ENCODE measurements at places on chromosomes 2 and 18. TPM values are rescaled to one million over a fixed set of nuclear protein-coding genes. Genes with fewer than 3 reads are reported as not detected.

Gene IL18R1
- 11.0 TPM for total RNA-seq

DNA sequence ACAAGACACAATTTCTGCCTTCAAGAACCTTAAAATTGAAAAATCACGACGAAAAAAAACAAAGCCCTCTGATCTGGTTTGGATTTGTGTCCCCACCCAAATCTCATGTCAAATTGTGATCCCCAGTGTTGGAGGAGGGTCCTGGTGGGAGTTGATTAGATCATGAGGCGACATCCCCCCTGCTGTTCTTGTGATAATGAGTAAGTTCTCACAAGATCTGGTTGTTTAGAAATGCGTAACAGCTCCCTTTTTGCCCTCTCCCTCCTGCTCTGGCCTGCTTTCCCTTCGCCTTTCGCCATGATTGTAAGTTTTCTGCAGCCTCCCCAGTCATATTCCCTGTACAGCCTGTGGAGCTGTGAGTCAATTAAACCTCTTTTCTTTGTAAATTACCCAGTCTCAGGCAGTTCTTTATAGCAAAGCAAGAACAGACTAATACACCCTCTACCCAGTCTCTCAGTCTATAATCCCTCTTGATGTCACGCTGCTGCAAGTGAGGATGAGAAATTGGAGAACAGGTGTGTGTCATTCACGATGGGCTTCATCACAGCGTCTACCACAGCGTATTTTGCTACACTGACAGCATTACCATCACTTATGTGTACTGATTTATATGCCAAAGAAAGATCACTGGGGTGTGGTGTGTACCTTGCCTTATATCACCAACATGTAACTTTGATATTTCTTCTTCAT is 330.7 kb downstream of the MTX2 start:
- DNase-seq = no peak
- H3K4me3 ChIP-seq = no peak overlapping the region
- H3K36me3 ChIP-seq = no peaks in the 10 kb centered on the region
- H3K27ac ChIP-seq = no peak overlapping the region
- H3K4me1 ChIP-seq = no peaks in the 10 kb centered on the region
- H3K27me3 ChIP-seq = peaks cover 1% of the 10 kb centered on the region

Gene CHRND
- not detected for total RNA-seq

Gene CROCC2
- total RNA-seq = 0.45 TPM

- H3K27me3 ChIP-seq = no peaks in the 10 kb centered on the region
- H3K4me3 ChIP-seq = no peak overlapping the region
- no peaks in the 10 kb centered on the region for H3K4me1 ChIP-seq
- no peaks in the 10 kb centered on the region for H3K36me3 ChIP-seq
- no peak for DNase-seq
Observed at GRCh38 chr2:144950899-144951560, 431.1 kb upstream of the ZEB2 start.

DNA sequence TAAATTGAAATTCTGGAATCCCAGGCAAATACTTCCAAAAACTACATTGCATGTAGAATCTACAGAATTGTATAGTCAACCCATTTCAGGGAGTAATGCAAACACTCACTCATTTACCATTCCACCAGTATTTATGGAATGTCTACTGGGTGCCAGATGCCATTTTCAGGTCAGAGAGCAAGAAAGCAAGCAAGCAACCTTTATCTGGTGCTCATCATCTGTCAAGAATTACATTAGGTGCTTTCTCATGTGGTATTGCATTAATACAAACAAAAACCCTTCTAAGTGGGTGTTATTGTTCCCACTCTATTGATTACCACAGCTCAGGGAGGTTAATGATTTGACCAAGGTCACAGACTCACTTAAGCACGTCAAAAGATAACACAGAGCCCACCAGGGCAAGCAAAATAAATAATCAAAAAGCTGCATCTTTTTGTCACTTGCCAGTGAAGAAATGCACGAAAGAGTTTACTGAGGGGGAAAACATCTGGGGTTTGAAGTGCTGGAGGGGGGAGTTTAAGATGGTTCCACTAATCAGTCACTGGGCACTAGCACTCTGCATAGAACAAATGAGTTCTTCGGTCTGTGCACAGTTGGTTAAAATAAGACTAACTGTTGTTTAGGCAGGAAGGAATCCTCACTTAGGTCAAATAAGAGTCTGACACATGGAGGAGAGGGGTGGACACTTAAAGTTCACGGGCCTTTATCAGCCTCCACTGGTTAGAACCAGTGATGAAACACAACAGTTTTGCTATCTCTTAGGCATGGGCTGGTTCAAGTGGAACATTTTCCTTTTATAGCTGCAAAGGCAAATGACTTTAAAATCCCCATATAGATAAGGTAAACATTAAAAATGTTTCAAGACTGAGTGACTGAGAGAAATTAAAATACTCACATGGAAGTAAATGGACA is 208.8 kb downstream of the CDH2 start:
- no peak overlapping the region for H3K4me3 ChIP-seq
- H3K4me1 ChIP-seq = no peaks in the 10 kb centered on the region
- no peaks in the 10 kb centered on the region for H3K27me3 ChIP-seq
- H3K27ac ChIP-seq = no peak overlapping the region
- no peak for DNase-seq
- H3K36me3 ChIP-seq = no peaks in the 10 kb centered on the region

Gene SNORC
- total RNA-seq = 2.5 TPM

DNA sequence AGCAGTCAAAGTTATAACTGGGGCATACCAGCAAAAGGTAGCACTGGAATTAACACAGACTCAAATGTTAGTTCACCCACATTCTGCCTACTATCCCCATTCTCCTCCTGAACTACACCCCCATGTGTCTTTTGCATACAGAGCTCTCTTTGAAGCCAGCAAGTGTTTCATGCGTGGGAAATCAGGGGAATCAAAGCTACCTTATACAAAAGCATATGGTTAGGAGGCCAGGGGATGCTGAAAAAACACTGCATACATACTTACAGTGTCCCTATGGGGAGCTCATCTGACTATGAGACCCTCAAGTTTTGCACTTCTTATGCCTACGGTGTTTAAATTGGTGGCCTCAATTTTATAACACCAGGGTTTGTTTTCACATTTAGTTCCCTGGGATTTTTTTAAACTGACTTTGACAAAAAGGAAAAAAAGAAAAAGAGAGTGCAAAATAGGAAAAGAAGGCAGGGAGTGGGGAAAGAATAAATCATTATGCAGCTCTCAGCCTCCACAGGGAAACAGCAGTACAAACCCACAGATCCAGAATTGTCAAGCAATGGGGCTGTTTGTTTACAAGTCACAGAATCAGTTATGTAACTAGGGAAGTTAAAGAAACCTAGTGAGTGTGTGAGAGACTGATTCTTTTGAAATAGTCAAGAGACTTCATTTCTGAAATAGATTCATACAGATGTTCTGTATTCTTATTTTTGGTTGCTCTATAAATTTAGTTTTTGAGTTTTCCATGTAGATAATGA is 20.1 kb upstream of the PPP3R1 start:
- no peaks in the 10 kb centered on the region for H3K4me1 ChIP-seq
- no peak overlapping the region for H3K27ac ChIP-seq
- no peak overlapping the region for H3K4me3 ChIP-seq
- DNase-seq = no peak

- H3K4me3 ChIP-seq = no peak overlapping the region
- no peaks in the 10 kb centered on the region for H3K36me3 ChIP-seq
- no peak overlapping the region for H3K27ac ChIP-seq
- no peaks in the 10 kb centered on the region for H3K4me1 ChIP-seq
- no peaks in the 10 kb centered on the region for H3K27me3 ChIP-seq
- no peak for DNase-seq
Observed at GRCh38 chr18:4193086-4193485, 262.0 kb downstream of the DLGAP1 start.

DNA sequence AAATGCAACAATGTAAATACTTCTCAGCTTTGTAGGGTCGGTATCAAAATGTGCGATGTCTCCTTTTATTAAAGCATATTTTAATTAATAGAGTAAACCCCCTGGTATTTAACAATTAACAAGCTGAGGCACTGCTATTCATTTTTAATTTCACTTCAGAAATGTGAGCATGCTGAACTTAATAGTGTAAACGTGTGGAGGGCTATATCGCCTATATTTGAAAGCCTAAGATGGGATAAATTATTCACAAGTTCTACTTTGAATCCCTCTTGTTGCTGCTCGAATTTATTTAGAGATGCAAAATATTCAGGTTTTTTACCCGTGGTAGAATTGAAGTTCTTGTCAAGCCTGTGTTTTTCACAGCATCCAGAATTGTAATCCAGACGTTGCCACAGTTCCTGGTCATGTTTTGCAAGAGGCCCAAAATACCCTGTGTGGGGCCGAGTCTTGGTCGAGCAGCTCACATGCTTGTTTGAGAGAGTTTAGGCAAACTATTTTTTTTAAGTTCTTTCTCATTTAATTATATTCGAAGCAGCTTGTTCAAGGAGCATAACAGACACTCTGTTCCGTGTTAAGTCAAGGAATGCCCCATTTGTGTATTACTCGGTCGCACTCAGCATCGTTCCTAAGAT is 2.5 kb downstream of the SALL3 start:
- H3K27ac ChIP-seq = no peak overlapping the region
- no peaks in the 10 kb centered on the region for H3K27me3 ChIP-seq
- no peak for DNase-seq

DNA sequence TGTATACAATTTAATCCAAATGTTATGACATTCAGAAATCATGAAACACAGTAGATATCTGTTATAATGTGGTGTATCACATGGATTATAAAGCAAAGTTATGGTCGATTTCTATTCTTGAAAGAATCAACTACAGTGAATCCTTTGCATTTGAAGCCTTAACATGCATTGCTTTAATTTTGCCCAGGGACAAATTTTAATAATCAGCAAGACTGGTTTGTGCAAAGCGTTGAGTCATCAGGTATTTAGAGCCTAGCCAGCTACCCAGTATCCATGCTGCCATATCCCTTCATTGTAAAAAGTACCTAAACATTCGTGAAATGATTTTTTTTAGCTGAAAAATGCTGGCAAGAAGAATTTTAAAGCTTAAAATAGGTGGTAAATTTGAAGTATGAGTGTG is 8.9 kb upstream of the SPDYA start:
- DNase-seq = no peak
- H3K4me3 ChIP-seq = no peak overlapping the region
- no peaks in the 10 kb centered on the region for H3K27me3 ChIP-seq
- H3K4me1 ChIP-seq = no peaks in the 10 kb centered on the region

- H3K27ac ChIP-seq = no peak overlapping the region
- no peak overlapping the region for H3K4me3 ChIP-seq
- no peaks in the 10 kb centered on the region for H3K36me3 ChIP-seq
Observed at GRCh38 chr2:7740114-7740513, 822.9 kb downstream of the RNF144A start.

GRCh38 chr2:112166806-112167499 is 28.8 kb downstream of the FBLN7 start:
- no peak overlapping the region for H3K4me3 ChIP-seq
- no peaks in the 10 kb centered on the region for H3K27me3 ChIP-seq
- no peaks in the 10 kb centered on the region for H3K36me3 ChIP-seq
- H3K27ac ChIP-seq = no peak overlapping the region

Gene DSG2
- 4.3 TPM for total RNA-seq

DNA sequence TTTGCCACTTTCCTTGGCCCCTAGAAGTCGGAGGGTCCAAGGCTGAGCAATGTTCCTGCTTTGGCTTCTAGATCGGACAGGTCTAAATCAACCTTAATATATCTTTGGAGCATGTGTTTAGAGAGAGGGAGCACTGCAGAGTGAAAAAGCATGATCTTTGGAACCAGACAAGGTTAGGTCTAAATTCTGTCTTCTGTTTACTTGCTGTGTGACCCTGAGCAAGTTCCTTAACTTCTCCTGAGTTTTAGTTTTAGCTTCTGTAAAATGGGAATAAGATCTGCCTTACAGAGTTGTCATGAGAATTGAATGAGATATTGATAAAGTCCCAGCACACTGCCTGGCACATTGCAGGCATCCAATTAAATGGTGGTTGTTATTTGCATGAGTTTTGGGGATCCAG is 13.9 kb downstream of the TMEM17 start:
- no peak overlapping the region for H3K4me3 ChIP-seq
- no peaks in the 10 kb centered on the region for H3K36me3 ChIP-seq

DNA sequence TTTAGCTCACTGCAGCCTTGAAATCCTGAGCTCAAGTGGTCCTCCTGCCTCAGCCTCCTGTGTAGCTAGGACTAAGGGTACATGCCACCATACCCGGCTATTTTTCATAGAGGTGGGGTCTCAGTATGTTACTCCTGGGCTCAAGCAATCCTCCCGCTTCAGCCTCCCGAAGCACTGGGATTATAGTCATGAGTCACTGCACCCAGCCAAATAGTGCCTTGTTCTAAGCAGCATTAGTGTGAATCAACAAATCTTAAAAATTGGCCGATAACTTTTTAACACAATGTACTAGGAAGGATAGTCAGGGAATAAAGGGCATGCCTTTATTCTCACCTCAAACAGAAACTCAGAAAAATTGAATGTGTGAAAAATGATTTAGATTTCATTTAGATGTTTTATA is 51.6 kb downstream of the XRCC5 start:
- H3K27me3 ChIP-seq = no peaks in the 10 kb centered on the region
- H3K4me1 ChIP-seq = no peaks in the 10 kb centered on the region
- no peak overlapping the region for H3K27ac ChIP-seq
- peaks cover 15% of the 10 kb centered on the region for H3K36me3 ChIP-seq
- no peak overlapping the region for H3K4me3 ChIP-seq

- H3K4me3 ChIP-seq = no peak overlapping the region
- DNase-seq = no peak
- H3K27me3 ChIP-seq = no peaks in the 10 kb centered on the region
- H3K36me3 ChIP-seq = no peaks in the 10 kb centered on the region
- no peak overlapping the region for H3K27ac ChIP-seq
Observed at GRCh38 chr2:237210763-237211162, 125.1 kb downstream of the COPS8 start.

DNA sequence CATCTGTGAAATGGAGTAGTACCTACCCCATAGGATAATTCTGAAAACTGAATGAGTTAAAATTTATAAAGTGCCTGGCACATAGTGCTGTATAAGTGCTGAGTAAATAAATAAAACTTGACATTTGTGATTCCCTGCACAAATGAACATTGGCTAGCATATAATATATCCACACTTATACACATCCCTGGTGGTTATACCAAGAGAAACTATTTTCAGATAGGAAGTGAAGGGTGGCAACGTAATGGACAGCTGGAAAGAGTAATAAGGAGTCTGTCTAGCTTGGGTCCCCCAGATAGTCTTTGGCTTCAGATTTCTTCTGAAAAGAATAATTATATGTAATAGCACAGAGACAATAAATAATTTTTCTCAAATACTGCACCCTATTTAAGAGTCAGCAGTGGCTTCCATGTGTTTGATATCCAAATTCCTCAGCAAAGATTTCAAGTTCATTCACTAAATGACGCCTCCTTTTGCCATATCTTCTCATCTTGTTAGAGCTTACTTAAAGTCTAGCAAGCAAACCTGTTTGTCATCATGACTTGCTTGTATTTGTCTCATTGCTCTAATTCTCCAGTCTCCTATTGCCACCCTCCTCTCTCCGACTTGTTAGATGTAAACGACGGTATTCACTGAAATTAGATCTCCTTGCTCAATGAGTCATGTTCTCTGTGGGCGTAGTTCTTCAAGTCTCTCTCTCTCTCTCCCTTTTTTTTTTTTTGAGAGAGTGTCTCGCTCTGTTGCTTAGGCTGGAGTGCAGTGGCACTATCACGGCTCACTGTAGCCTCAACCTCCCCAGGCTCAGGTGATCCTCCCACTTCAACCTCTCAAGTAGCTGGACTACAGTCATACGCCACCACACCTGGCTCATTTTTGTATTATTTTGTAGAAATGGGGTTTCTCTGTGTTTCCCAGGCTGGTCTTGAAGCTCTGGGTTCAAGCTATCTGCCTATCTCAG is 8.7 kb upstream of the ADGRF3 start:
- no peaks in the 10 kb centered on the region for H3K27me3 ChIP-seq
- no peak overlapping the region for H3K27ac ChIP-seq
- DNase-seq = no peak
- no peak overlapping the region for H3K4me3 ChIP-seq

- H3K27ac ChIP-seq = no peak overlapping the region
- no peak for DNase-seq
- no peak overlapping the region for H3K4me3 ChIP-seq
- no peaks in the 10 kb centered on the region for H3K4me1 ChIP-seq
- no peaks in the 10 kb centered on the region for H3K36me3 ChIP-seq
- H3K27me3 ChIP-seq = no peaks in the 10 kb centered on the region
Observed at GRCh38 chr2:88831792-88832248, 140.3 kb downstream of the RPIA start.
